AG09309 (cell line): ENCODE measurements at places on chromosomes 11 and 22.

- no peak for DNase-seq
Measured at GRCh38 chr22:22703203-22703570, 58.8 kb downstream of the GGTLC2 start.

DNA sequence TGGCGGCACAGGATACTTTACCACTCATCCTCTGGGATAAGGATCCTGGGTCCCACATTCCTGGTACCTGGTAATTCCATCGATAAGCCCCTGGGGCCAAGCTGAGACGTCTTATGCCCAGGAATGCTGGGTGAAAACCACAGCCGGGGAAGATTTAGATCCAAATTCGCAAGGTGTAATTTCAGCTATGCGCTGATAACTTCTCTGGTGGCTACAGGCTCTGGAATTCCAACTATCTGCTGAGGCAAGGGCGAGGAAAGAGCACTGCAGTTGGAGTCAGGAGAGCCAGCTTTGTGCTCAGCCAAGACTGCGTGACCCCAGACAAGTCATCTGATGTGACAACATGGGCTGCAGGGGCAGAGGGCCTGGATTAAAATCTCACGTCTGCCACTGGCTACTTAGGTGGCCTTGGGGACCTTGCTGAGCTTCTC lies 9.9 kb upstream of the MYEOV start:
- DNase-seq, result no peak

- DNase-seq, result peak; percentile 61
Measured at GRCh38 chr11:100739666-100740065, 52.6 kb downstream of the ARHGAP42 start.

DNA sequence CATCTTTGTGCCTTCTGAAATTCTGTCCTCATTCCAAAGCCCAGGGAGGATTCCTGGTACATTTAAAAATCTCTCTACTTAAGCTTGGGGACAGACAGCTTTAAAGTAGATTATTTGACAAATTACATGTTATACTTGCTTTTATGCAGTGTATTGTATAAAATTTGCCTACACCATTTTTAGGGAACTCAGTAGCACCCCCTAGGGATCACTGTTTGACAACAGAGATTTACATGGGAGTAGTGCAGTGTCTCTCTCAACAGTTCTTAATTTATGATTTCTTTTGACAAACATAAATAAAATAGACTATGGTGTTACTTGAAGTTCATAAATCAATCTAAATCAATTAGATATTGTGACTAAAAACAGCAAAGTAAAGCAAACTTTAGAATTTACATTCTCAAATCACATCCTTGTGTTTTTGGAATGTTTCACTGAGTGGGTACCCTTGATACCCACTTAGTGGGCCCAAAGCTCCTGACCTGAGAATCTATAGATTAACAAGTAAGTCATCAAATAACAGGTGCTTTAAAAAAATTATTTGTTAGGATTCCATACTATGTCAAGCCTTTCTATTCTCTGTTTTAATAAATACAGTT lies 428.8 kb downstream of the DYNC2H1 start:
- DNase-seq, result no peak

GRCh38 chr11:14114786-14115185 lies 152.3 kb downstream of the SPON1 start:
- DNase-seq, result no peak

GRCh38 chr11:46534711-46535110 lies 59.1 kb downstream of the AMBRA1 start:
- no peak for DNase-seq

- peak; percentile 56 for DNase-seq
Measured at GRCh38 chr11:100930185-100930778, 199.3 kb downstream of the PGR start.

- no peak for DNase-seq
Measured at GRCh38 chr11:1554981-1555712, 16.9 kb downstream of the DUSP8 start.
